H7 (cell line): ENCODE measurements at places on chromosomes 7 and 10. TPM values are rescaled to one million over a fixed set of nuclear protein-coding genes. Genes with fewer than 3 reads are reported as not detected.

SNCG gene
- total RNA-seq = 23.4 and 26.7 TPM in 2 replicates

POT1 gene
- 36.2 and 58.3 TPM in 2 replicates for total RNA-seq

CNNM1 gene
- total RNA-seq = 0.52 and 0.66 TPM in 2 replicates

AKR1B1 gene
- 108 and 120 TPM in 2 replicates for total RNA-seq

DNA sequence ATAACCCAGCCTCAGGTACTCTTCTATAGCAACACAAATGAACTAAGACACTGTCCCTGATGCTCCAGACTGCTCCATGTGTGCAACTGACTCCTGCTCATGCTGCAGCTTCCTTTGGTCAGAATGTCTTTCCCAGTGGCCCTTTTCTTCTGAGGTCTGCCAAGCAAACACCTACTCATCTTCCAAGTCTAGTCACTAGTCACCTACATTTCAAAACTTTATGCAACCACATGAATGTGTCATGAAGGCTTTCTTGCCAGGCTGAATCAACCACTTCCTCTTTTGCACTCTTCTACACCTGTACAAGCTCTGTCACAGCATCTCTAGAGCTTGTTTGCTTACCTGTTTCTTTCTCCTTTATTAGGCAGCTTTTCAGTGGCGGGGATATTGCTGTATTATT, 75.8 kb downstream of the LSMEM1 start:
- DNase-seq = no peak

DNA sequence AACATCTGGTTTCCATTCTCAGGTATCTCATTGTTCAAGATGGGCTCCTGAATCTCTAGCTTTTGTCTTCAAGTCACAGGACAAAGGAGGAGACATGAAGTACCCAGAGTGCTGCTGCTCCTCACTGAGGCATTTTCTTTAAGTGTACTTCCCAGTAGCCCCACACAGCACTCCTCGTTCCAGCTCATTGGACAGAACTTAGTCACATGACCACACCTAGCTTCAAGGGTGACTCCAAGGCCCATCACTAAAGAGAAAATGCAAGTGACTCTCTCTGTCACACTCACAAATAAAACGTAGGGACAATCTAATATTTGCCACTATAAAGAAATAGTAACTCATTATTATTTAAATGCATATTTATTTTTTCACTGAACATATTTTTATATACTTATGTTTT, 58.3 kb upstream of the NEUROD6 start:
- DNase-seq = no peak

DNA sequence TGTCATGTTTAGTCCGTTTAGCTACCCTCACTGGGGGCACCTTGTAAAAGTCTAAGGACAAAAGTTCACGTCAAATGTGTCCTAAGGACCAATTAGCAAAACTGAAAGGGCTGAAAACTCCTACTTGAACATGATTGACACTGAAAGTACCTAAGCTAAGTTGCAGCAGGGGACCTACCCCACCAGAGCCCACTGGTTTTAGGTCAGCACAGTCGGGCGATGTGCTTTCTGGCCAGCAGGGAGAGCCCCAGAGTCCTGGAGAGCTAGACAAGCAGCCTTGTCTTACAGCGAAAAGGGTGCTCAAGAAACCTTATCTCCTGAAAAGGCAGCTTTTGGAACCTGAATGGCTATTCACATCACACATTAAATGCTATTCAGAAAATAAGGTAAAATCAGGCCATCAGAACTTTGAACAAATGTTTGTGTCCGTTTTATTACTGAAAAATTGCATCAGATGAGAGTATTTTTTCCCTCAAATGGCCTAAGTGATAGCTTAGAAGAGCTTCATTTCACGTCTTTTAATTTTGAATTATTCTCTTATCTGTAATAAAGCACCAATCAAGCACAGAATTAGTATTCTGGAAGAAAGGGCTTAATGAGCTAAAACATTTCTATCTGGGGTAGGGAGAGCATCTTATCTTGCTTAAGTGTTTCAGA, 52.2 kb upstream of the MKI67 start:
- DNase-seq = peak; percentile 82

DNA sequence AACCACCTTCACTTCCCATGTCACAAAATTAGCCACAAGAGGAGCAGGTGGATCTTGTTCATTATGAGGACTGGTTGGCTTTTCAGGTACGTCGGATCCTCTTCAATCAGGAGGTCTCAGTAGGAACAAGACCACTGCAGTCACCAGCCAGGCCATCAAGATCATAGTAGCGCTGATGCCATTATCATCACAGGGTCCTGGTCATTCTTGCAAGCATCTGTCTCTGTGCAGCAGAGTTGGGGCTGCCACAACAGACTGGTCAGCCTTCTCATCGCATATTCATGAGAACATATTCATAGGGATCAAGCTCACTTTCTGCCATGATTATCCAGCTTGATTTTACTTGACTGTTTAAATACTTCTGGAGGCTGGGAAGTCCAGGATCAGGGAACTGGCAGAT, 67.1 kb downstream of the ADCYAP1R1 start:
- DNase-seq = no peak
